Osteocyte (in vitro differentiated cells): ENCODE measurements at places on chromosomes 7 and 10. TPM values are rescaled to one million over a fixed set of nuclear protein-coding genes. Genes with fewer than 3 reads are reported as not detected.

GRCh38 chr7:158530800-158531609, 56.6 kb downstream of the PTPRN2 start:
- no peak for DNase-seq
- no peak overlapping the region for H3K27ac ChIP-seq
- H3K4me3 ChIP-seq, result no peak overlapping the region
- no peaks in the 10 kb centered on the region for H3K36me3 ChIP-seq
- no peaks in the 10 kb centered on the region for H3K27me3 ChIP-seq

DNA sequence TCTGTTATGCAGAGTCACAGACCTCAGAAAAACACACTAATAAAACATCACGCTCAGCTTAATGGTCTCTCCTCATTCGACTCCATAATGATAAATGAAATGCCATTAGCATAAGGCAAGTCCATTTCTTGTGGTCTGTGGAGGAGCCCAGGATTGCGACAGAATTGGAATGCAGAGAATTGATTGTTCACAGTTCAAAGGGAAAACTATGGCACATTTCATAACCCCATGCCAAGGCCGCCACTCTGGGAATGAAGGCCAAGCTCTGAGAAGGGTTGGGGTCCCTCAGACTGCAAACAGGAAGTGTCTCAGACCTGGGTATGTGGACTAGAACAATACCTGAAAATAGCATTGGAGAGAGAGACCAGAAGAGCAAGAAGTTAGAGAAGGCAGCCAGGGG, 398.9 kb downstream of the ADRA2A start:
- H3K4me3 ChIP-seq, result no peak overlapping the region
- DNase-seq, result no peak
- H3K4me1 ChIP-seq, result no peaks in the 10 kb centered on the region
- no peak overlapping the region for H3K27ac ChIP-seq

DNA sequence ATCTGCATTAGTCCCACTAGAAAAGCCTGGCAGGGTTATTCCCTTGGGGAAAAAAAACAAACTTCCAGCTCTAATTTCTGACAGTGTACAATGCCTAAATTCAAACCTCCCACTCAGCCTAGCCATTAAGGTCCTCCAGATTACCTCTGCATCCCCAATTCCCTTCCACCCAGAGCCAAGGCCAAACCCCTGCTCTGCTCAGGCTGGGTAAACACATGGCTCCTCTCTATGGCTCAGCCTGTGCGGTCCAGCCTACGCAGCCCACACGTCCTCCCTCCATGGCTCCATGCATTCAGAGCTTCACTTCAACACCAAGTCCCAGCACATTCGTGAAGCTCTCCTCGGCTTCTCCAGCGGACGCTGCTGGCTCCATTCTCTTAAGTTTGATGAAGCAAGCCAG, 5.2 kb downstream of the DLG5 start:
- DNase-seq, result no peak
- H3K27me3 ChIP-seq, result no peaks in the 10 kb centered on the region
- H3K4me1 ChIP-seq, result peaks cover 43% of the 10 kb centered on the region

DNA sequence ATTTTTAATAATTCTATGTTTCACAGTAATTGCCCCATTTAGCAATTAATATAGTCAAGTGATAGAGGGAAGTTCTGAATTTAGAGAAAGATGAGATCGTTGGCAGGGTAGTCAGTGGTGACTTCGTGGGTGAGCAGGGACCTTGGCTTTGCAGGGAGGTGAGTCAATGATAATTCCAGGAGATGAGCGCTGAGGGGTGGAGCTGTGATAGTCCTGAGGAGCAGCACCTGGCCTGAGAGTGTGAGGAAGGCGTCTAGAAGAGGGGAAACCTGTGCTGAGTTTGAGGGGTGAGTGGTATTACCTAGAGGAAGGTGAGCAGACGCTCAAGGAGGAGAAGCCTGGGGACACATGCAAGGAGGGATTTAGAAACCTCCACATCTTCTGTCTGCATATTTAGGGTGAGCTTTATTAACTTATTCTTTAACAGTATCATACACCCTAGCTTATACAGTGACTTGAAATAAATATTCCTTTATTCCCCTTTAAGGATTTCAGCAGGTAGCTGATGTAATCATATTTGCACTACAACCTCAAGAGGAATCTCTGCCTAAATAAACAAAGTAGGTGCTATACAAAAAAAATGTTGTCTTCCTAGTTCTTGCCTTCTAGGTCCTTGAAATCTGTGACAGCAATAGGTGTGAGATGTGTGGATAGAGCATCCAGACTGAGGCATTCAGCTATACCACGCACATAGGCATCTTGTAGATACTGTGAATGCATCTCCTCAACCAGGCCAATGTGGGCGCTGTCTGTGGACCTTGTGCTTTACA, 2.1 kb upstream of the TRIL start:
- H3K27me3 ChIP-seq, result peaks cover 7% of the 10 kb centered on the region
- no peak overlapping the region for H3K27ac ChIP-seq
- DNase-seq, result no peak
- no peaks in the 10 kb centered on the region for H3K36me3 ChIP-seq
- H3K4me3 ChIP-seq, result no peak overlapping the region

The LEP gene
- not detected in 2 replicates for total RNA-seq

The AUTS2 gene
- total RNA-seq, result 65.3 and 80.6 TPM in 2 replicates

The AQP1 gene
- 6.0 and 6.7 TPM in 2 replicates for total RNA-seq

The SLK gene
- total RNA-seq, result 41.3 and 44.0 TPM in 2 replicates
